ENCODE measurements at places on chromosomes 12 and 14. TPM values are rescaled to one million over a fixed set of nuclear protein-coding genes. Genes with fewer than 3 reads are reported as not detected.

The BMP4 gene
- 4.1 TPM for total RNA-seq

The CLEC12A gene
- 1.4 TPM for total RNA-seq

The BIN2 gene
- 1.8 TPM for total RNA-seq

The EGLN3 gene
- total RNA-seq, result 57.2 TPM

The SLC4A8 gene
- total RNA-seq, result 2.6 TPM

The APOF gene
- total RNA-seq, result not detected

The REP15 gene
- total RNA-seq, result 3.7 TPM

The ARHGDIB gene
- 124 TPM for total RNA-seq

The LTB4R2 gene
- 0.81 TPM for total RNA-seq

The TEX52 gene
- not detected for total RNA-seq

The BAG5 gene
- 17.0 TPM for total RNA-seq

The IL22 gene
- total RNA-seq, result not detected

The DIP2B gene
- 23.2 TPM for total RNA-seq

The MSI1 gene
- total RNA-seq, result 7.4 TPM

The WDHD1 gene
- total RNA-seq, result 2.2 TPM

The PRDM4 gene
- 11.8 TPM for total RNA-seq

The JAG2 gene
- total RNA-seq, result 23.2 TPM

The AVPR1A gene
- 2.0 TPM for total RNA-seq

The ABHD12B gene
- total RNA-seq, result not detected
